T-helper 22 cell (primary cell): ENCODE measurements at places on chromosomes 4 and X.

GRCh38 chr4:2712261-2712842 is 43.8 kb downstream of the TNIP2 start:
- no peak for DNase-seq

DNA sequence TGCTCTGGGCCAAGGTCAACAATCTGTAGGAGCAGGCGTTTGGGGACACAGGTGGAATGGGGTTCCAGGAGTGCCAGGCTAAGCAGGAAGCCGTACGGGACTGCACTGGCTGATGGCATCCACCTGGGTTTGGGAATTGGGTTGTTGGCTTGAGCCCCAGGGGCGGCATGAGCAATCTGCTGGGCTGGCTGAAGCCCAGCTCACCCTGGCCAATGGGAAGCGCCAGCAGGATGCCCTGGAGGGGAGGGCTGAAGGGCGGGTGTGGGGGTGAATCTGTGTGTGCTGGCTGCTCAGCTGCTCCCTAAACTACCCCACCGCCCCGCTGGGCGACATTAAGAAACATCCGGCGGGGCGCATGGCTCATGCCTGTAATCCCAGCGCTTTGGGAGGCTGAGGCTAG is 8.9 kb upstream of the RGS12 start:
- DNase-seq, result no peak

GRCh38 chrX:49089553-49089952 is 9.9 kb upstream of the WDR45 start:
- no peak for DNase-seq

GRCh38 chr4:189787216-189788031 is 153.2 kb upstream of the FRG1 start:
- DNase-seq, result no peak

DNA sequence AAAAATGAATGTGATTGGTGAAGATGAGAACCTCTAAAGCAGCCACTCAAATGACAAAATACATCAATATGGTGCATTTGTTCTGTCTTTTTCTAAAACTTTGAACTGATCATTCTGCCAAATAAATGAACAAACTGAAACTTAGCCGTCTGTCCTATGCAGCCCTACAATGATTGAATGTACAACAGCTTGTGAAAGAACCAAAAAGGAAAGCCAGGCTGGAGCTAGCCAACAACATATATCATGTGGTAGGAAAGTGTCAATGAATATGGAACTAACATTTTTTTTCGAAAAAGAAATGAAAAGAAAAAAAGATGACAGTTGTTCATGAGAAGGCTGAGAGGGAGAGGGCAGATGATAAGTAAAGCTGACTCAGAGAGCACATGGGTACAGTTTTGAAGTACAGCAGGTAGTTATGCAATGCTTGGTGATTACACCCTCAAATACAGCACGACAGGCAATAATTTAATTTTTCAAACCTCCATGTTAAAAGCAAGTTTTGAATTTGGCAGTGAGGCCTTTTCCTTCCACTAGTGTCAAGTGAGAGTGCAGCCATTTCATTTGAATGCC is 21.2 kb upstream of the SLC7A11 start:
- DNase-seq, result no peak

DNA sequence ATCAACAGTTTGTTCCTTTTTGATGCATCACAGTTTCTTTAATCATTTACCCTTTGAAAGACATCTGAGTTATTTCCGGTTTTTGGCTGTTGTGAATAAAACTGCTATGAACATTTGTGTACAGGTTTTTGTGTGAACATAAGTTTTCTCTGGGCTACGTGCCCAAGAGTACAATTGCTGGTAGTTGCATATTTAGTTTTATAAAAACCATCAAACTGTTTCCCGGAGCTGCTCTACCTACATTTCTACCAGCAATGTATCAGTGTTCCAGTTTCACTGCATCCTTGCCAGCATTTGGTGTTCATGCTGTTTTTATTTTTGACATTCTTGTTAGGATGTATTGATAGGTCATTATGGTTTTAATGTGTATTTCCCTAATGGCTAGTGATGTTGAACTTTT is 17.3 kb downstream of the KDM6A start:
- DNase-seq, result no peak

GRCh38 chr4:89108091-89108490 is 3.2 kb upstream of the TIGD2 start:
- no peak for DNase-seq

- no peak for DNase-seq
These were observed 271.1 kb downstream of the DCAF12L2 start for GRCh38 chrX:125894947-125895346.

GRCh38 chrX:17563076-17563475 is 174.2 kb upstream of the SCML1 start:
- DNase-seq, result no peak

DNA sequence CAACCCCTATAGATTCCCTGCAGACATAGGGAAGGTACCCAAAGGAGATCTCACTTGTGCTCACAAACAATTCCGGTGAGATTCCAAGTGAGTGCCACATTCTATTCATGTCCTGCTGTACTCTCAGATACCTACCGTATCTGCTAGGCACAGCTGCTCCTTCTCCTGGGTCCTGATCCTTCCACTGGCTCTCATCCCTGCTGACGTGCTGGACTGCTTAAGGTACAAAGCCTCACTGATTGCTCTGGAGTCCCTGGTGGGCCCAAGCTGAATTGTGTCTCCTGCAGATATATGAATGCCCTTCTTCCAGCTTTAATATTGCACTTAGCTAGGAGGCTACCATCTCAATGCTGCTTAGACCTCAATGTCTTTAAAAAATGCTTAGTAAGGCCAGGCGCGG is 2.4 kb downstream of the TCEAL1 start:
- DNase-seq, result no peak

- DNase-seq, result no peak
These were observed 480.2 kb downstream of the SMARCA1 start for GRCh38 chrX:129043138-129043537.

DNA sequence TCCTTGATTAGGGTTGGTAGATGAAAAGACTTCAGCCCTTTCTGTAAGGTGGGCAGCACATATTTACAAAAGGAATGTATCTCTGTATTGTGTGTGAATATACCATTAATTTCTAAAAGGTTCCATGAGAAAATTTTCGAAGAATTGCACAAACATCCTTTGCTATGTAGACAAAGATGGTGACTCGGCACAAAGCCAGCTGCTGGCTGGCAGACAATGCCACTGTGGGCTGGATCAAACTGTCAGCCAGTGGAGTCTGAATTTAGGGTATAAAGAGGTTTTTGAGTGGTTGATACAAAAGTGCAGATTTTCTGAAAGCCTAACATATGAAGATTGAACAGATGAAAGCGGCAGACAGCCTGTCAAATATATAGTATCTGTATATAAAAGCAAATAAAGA is 5.6 kb upstream of the TXK start:
- no peak for DNase-seq

GRCh38 chr4:37623940-37624339 is 62.2 kb downstream of the RELL1 start:
- DNase-seq, result no peak

- no peak for DNase-seq
These were observed 178.7 kb downstream of the FBXW7 start for GRCh38 chr4:152357206-152357605.

DNA sequence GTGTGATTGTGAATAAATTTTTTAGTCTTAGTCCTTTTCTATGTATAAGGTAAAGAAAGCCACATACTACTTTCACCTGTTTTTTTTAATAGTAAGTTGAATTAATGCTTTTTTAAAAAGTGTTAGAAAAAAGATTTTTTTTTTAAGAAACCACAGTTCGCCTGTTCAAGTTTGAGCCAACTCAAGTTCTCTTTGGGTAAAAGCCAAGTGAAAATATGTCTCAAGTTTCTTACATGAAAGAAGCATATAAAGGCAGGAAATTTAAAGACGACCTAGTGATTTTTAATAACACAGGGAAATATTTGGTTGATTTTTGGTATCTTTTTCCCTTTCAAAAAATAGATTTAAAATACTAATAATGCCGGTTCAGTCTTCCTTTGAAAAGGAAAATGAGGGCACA is 369.9 kb upstream of the NR3C2 start:
- DNase-seq, result no peak

DNA sequence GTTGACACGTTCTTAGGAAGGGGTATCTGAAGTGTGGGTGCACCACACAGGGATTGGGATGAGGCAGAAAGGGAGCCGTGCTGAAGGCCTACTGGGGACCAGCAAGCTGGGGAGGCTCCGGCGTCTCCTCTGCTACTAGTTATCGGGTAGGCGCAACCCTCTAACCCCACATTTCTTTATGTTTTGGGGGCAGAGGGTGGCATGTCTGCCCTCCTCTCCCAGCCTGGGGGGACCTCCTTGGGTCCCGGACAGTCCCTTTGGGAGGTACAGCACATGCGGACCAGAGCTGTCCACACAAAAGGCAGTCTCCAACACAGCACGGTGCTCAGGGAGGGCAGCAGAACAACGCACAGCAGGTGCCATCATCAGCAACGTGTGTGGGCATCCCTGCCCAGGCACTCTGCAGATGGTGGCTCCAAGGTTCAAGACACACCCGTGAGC is 33.2 kb downstream of the WDR1 start:
- DNase-seq, result no peak

DNA sequence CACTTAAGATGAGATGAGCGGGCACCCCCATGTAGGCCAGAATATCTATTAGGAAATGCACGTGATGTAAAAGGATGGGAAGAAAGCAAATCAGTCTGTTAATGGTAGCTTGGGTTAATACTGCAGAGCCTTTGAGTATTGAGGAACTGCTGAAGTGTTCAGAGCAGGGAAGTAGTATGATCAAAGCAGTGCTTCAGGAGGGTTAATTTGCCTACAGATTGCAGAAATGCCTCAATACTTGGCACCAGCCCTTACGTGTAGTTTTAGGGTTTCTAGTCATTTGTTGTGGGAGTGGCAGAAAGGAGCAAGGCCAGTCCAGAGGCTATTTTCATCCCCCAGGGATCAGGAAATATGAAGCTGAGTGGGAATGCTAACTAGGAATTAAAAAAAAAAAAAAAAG is 19.7 kb downstream of the ZFX start:
- no peak for DNase-seq

- no peak for DNase-seq
These were observed 690 bp upstream of the NEIL3 start for GRCh38 chr4:177308847-177309521.

DNA sequence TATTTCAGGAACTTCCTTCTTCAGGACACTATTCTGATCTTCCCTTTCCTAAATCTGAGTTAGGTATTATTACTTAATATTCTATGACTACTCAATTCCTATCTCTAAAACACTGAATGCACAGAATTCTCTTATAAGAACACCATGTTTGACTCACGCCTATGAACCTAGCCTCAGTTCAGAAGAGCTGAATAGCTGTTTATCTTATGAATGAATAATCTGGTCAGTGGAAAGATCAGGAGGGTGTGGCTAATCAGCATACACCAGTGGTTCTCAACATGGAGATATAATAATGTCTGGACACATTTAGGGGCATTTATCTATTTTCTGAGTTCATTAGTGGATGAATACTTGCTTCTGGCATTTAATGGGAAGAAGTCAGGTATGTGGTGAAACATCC is 24.2 kb downstream of the EPHA5 start:
- DNase-seq, result no peak

- no peak for DNase-seq
These were observed 4.7 kb downstream of the GLUD2 start for GRCh38 chrX:121052122-121052521.

- no peak for DNase-seq
These were observed 142.8 kb downstream of the PJA1 start for GRCh38 chrX:69022430-69022829.

DNA sequence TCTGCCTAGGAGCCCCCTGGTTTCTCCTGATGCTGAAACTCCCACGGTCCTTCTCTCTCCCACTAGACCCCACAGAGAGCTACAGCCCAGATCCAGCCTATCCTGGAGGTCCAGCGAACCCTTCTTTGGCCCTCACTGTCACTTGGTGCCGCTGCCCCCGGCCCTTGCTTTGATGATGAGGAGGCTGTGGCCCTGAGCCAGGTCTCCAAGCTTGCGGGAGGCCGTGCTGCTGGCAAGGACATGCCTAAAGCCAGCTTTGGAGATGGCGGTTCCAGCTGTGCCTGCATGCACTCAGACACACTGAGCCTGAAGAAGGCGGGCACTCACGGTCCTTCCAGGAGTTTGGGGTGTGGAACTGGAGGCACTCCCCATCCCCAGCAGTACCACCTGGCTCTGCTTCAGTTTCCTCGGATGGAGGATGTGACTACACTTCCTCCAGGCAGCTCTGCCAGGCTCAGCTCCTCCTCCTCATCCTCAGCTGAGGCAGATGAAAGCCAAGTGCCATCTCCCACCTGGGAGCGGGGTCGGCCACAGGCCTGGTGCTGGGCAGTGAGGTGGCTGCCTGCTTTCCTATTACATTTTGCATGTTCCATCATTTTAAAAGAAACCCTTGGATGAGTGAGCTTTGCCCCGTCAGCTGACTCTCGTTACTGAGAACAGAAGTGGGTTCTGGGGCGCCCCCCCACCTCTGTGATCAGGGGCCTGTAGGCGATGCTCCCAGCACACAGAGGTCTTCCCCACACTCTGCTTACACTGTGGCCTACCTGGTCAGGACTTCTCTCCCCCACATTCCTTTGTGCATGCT is 9.0 kb downstream of the TNIP2 start:
- DNase-seq, result no peak

DNA sequence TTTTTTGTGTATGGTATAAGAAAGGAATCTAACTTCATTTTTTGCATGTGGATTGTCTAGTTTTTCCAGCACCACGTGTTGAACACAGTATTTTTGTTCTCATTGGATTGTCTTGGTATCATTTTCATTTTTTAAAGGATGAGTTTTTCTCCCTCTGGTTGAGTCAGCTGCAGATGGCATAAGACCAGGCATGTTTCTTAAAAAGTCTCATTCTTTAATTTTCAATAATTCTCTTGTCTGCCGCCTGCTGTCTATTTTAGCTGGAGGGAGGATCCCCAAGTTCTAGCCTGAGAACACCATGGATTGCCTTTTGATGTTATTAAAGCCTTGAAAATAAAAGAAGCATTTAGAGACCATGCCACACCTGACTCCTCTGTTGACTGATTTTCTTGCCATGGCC is 263.8 kb downstream of the ARHGAP24 start:
- no peak for DNase-seq

- DNase-seq, result no peak
These were observed 45.1 kb downstream of the UGT2A2 start for GRCh38 chr4:69594382-69594781.

DNA sequence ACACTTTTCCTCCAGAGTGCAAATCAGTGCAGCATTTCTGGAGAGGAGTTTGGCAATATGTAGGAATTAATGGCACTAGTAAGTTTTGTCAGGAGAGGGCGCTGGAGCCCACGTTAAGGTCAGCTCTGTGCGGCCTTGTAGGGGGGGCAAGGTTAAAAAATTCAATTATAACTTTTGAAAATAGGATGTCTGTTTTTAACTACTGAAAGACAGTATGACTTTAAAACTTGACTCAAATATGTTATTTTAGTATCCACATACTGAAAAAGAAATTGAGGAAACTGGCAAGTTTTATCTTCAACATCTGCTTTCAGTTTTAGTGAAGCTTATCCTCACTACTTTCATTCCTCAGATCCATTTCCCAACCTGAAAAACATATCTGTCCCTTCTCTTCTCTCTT is 30.9 kb upstream of the HSD17B13 start:
- no peak for DNase-seq
